Uterus (tissue), 4 donors: ENCODE measurements at places on chromosomes 1 and 21.

- DNase-seq: no peak
Observed at GRCh38 chr1:172969611-172970010, 81.1 kb downstream of the TNFSF18 start.

GRCh38 chr1:72601035-72601674 lies 318.8 kb upstream of the NEGR1 start:
- DNase-seq: no peak

GRCh38 chr1:205519541-205520131 lies 15.2 kb downstream of the CDK18 start:
- DNase-seq: peak; percentile 35

DNA sequence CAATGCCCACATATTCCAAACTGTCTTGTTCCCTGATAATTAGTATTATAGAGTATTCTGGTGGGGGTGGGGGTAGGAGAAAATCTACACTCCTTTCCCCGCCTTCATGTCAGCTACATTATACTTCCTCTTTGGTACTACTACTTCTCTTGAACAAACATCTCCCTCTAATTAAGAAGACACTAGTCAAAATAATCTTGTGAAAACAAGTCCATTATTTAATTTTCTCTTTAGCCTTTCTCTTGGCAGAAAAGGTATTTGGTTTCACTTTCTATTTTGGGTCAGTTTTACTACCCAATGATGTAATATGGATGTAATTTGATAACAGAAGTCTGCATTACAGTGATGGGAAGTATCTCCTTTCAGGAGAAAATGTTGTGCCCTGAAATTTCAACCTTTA lies 22.5 kb downstream of the NTMT2 start:
- DNase-seq: no peak

GRCh38 chr1:94050254-94050653 lies 70.7 kb downstream of the ABCA4 start:
- no peak for DNase-seq

DNA sequence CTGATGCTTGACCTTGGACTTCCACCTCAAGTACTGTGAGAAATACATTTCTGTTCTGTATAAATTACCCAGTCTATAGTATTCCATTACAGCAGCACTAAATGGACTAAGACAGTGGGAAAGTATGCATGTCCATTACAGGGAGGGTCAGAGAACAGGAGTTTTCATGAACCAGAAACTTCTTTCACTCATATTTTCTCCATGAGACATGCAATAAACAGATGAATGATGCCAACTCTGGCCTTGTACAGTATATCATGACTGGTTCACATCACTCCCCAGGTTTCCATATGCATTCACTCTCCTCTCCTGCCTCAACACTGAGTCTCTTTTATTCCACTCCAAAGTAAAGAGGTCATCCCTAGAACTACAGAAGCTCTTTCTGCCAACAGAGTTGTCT lies 4.5 kb upstream of the IFI16 start:
- no peak for DNase-seq

GRCh38 chr21:26001356-26001755 lies 169.2 kb downstream of the APP start:
- no peak for DNase-seq

GRCh38 chr21:29313662-29314408 lies 15.1 kb downstream of the BACH1 start:
- DNase-seq: no peak

- no peak for DNase-seq
Observed at GRCh38 chr1:93880731-93881130, 1.7 kb upstream of the DNTTIP2 start.

GRCh38 chr1:14298806-14299205 lies 299.7 kb upstream of the KAZN start:
- no peak for DNase-seq

DNA sequence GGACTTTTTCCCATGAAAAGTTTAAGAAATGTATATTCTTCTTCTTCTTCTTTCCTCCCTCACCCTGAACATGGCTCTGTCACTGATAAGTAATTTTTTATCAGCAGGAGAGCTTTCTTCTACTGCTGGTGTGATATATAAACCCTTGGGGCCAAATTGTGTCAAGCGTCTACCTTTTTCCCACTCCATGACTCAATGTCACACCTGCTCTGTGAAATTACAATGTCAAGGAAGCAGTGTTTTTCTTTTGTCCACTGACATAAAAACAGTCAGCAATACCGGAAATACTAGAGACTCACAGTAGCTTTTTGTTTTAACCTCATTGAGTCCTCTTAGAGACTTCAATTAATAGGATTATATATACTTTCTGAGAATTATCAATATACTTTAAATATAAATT lies 416.2 kb upstream of the ADGRL4 start:
- DNase-seq: no peak

DNA sequence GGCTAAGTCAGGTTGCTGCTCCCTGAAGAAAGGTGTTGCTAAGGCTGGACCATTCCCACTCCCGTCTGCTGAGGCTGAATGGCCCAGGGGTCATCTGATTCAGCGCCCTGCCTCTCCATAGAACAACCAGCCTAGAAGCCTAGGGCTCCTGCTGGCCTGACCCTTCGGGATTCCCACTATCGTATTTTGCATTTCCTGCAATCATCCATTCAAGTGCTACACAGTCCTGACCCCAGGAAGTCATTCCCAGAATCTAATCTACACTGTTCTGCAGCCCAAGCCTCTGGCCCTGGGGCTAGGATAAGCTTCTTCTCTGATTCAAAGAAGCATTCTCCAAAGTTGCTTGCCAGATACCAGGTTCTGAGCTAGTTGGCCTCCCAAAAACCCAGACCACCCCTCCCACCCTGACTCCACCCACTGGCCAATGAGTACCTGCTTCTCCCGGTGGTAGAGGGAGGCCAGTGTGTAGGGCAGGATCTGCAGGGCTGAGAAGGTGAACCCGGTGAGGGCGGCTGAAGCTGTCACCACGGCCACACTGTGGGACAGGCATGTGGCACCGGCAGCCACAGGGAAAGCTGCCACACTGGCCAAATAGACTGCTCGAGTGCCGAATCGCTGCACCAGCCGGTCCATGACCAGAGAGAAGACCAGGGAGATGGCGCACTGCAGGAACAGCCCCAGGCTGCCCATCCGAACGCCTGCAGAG lies 18.7 kb downstream of the SLC45A3 start:
- no peak for DNase-seq

GRCh38 chr1:151817353-151817730 lies 12.1 kb upstream of the LINGO4 start:
- no peak for DNase-seq

- DNase-seq: no peak
Observed at GRCh38 chr1:180947499-180947885, 34.8 kb downstream of the KIAA1614 start.

- DNase-seq: no peak
Observed at GRCh38 chr1:78143673-78144072, 97.9 kb downstream of the GIPC2 start.

- no peak for DNase-seq
Observed at GRCh38 chr1:244283772-244284171, 167.9 kb downstream of the ADSS2 start.

- DNase-seq: no peak
Observed at GRCh38 chr1:219587401-219587800, 25.5 kb downstream of the ZC3H11B start.

GRCh38 chr1:30507401-30508174 lies 215.8 kb downstream of the MATN1 start:
- DNase-seq: no peak

GRCh38 chr1:2312515-2313301 lies 78.6 kb downstream of the MORN1 start:
- no peak for DNase-seq

DNA sequence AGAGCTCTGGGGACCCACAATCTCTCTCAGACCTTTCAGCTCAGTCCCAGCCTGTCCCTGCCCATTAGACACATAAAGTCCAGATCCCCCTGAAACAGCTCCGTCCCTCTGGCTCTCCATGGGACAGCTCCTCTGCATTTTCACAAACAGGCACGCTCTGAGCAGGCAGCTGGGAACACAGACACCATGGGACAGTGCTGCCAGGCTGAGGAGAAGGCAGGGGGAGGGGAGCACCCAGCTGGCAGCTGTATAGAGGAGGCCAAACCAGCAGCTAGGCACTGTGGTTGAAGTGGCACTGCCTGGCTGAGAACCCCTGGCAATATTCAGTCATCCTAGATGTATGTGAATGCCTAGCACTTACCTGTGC lies 2.0 kb downstream of the TMEM63A start:
- DNase-seq: no peak

DNA sequence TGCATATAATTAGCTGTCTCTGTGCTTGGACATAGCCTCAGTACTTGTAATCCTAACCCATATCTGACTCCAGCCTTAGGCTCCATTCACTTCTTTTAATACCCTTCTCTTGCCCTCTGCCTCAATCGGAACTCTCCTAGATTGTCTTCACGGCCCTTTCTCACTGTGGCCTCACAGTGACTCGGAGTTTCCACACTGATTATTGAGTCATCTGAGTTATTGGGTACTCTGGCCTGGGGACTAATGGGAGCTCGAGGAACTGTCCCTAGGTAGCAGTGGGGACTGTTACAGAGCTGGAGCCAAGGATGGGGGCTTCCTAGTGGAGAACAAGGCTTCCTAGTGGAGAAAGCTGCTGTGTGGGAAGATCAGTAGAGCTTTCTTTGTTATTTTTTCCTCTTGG lies 17.0 kb downstream of the TRAF5 start:
- no peak for DNase-seq
